Fibroblast of skin of scalp (primary cell): ENCODE measurements at places on chromosomes 5 and 9.

DNA sequence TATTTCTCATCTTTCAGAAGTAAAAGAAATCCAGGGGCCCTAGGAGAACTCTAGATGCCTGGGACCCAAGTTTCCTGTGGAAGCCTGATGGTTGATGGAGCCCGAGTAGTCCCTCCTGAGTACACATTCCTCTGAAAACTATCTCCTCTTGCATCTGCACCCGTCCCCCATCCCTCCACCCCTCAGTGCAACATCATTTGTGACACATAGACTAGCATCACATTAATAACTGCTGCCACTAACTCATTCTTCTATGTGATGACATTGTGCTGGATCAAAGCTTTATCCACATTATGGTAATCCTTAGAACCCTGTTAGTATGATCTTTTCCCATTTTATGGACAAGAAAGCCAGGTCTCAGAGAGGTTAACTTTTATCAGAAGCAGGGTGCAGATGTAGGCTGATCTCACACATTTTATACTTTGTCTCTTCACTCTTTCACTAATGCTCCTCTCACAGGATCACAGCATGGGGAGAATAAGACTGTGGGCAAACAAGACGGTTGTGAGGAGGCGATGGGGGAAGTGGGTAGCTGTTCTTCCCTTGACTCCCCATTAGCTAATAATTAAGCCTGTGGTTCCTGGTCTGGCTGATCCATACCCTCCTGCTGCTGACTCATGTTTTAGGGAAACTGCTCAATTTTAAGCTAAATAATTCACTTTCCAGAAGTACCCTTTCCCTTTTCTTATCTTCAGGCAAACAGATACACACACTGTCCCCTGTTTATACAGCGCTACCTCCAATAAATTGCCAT, 3.9 kb upstream of the HK3 start:
- no peak for DNase-seq

DNA sequence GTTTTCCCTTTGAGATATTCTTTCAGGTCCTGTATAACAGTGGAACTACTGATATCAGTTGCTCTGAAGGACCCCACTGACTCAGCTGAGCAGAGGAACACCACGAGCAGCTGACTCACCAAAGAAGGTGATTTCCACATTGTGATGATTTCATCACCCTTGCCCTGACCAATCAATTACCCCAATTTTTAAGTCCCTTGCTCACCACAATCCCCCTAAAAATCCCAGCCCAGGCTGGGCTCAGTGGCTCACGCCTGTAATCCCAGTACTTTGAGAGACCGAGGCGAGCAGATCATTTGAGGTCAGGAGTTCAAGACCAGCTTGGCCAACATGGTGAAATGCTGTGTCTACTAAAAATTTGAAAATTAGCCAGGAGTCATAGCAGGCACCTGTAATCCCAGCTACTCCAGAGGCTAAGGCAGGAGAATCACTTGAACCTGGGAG, 125.3 kb upstream of the ABCA1 start:
- DNase-seq, result peak; percentile 51

- no peak for DNase-seq
Measured at GRCh38 chr5:15001517-15001916, 129.9 kb upstream of the ANKH start.

DNA sequence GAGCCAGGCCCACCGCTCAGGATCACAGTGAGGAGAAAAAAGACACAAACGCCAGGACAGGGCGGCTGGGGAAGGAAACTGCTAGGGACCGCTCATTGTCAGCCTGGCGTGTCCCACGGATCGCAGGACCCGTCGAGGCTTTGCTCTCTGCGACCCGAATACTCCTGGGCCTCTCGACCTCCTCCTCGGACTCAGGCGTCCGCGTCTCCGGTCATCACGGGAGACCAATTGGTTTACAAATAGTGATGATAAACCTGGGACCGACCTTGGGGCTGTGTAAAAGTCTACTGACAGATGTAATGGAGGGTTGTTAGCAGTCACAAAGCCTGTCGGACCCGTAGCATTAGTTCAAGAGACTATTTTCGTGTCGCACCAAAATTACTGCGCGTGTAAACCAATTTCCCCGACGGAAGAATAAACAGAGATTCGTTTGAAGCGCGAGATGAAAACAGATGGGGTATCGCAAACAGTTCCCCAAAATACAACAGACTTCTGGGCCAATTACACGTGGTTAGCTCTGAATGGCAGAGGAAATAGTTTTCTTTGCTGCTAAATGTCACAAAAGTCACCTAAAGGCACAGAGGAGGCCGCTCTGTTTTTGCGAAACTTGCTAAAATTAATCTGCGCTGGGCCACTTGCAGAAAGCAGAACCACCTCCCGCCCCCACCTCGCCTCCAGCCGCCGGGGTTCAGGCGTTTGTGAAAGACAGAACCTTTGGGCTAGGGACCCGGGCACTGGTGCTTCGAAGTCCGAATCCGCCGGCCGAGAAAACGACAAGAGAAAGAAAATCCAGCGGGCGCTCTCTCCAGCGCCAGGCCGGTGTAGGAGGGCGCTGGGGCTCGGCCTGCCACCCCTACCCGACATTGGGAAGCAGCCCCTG, 67.6 kb downstream of the FOXD1 start:
- no peak for DNase-seq

DNA sequence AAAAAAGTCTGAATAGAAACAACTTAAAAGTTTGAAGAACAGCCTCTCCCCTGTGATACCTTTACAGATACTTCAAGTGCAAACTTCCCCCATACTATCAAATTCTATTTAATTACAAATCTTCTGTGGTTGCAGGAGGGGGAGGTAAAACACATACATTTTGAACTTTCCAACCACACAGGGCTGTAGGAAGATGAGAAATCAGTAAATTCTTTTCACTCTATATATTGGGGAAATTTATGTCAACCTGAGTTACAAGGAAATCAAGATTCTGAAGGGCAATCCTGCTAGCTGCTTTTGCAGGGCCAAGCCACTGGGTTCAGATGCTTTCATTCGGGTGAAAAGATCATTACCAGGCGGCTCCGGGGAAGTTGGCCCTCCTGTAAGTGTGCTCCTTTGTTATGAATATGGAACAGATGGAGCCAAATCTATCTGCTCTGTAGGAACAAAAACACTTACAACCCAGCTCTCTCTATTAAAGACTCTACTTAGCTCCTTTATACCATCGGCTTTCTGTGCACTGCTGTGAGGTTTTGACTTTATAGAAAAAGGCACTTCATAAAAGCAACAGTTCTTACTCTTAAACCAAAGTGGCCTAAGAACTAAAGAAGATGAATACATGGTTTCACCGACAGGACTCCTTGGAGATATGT, 269.1 kb downstream of the EFNA5 start:
- no peak for DNase-seq

GRCh38 chr9:120980951-120981350, 54.4 kb upstream of the TRAF1 start:
- DNase-seq, result no peak

DNA sequence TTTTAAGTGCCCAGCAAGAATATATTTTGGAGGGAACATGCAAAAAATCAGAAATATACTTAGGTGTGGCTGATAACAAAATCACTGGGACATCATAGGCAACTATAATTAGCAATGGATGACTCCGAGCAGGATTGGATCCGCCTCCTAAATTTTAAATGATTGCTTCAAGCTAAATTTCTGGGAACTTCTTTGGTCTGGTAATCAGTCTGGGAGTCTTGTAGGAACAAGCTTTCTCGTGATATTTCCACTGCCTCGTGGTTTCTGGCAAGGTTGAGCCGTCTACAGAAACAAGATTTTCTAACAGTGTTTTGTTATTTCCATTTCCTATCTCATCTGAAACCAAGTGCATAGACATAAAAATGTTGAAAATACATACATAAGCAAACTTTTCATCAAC, 232.6 kb downstream of the BNC2 start:
- no peak for DNase-seq
